ENCODE measurements at places on chromosomes 6 and 20. TPM values are rescaled to one million over a fixed set of nuclear protein-coding genes. Genes with fewer than 3 reads are reported as not detected.

The STX11 gene
- 372 TPM for polyA plus RNA-seq

The QKI gene
- 116 TPM for polyA plus RNA-seq

The TPBG gene
- polyA plus RNA-seq: 0.39 TPM

The DEF6 gene
- 91.1 TPM for polyA plus RNA-seq

The MPIG6B gene
- polyA plus RNA-seq: 0.68 TPM

GRCh38 chr20:13800728-13801134 is 15.9 kb downstream of the NDUFAF5 start:
- no peak for DNase-seq

DNA sequence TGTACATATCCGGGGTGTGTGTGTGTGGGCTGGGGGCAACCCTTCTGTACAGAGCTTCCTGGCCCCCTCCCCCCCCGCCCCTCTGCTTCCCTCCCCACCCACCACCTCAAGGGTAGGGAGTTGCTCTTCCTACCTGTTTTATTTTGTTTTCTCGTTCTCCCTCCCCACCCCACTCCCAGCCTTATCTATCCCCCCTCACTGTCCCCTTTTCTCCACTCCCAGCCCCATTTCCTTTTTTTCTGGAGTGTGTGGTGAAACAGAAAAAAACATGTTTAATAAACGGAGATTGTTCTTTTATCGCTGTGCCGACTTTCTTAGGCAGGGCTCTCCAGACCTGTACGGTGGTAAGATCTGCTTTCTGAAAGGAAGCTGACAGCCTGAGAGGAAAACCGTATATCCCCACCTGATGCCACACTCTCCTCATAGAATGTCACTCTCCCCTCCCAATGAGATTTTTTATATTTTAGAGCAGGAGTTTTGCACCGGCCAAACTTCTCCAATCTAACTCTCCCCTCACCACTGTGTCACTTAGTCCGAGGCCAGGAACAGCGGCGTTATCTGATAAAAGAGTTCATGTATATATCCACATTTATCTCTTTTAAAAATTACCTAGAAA is 875 bp upstream of the ZBTB9 start:
- DNase-seq: no peak

- DNase-seq: no peak
Measured at GRCh38 chr20:33621717-33622400, 40.3 kb upstream of the C20orf144 start.

DNA sequence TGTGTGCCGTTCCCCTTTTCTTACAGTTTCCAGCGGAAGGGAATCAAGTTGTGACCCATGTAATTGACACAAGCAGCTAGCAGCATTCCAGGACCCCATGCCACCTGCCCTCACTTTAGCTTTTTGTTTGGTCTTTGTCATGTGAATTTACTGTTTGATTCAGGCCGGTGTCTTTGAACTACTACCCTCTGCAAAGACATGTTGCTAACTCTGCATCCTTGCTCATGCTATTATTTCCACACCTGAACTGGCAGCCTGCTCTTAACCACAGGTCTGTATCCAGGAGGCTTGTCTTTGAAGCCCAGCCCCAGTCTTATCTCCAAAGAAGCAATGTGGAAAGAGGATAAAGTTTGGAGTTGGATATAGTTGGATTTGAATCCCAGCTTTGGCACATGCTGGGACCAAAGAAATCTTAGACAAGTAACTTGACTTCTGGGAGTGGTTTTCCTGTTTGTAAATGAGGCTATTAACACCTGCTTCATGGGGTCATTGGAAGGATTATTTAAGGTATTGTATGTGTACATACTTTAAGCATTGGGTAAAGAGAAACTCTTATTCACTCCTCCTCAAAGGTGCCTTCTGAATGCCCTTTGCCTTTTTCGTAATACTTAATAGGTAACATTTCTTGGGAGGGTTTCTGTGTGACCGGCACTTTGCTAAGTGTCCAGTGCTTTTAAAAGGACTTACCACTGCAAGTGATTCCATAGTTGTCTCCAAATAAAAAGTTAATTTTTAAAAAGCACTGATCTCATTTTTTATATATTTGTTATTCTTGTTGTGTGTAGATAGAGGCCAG is 52.4 kb downstream of the RALY start:
- DNase-seq: no peak

DNA sequence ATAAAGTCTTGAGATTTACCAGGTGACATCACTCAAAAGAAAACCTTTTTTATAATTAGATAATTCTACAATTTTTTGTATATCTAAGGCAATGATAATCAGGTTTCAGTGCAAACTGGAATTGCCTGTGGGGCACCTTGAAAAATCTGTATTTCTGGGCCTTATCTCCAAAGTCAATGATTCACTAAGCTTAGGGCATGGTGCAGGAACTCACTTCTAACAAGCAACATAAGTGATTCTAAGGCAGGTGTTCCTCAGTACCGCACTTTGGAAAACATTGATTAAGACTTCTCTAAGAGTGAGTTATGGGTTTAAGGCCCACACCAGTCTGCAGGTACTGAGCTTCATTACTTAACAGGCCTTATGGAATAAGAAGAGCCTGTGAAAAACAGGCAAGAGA is 115.3 kb downstream of the COL12A1 start:
- DNase-seq: no peak

- DNase-seq: no peak
Measured at GRCh38 chr6:43290905-43291355, 7.1 kb upstream of the SLC22A7 start.

- DNase-seq: no peak
Measured at GRCh38 chr6:147117011-147117410, 87.2 kb upstream of the STXBP5 start.

DNA sequence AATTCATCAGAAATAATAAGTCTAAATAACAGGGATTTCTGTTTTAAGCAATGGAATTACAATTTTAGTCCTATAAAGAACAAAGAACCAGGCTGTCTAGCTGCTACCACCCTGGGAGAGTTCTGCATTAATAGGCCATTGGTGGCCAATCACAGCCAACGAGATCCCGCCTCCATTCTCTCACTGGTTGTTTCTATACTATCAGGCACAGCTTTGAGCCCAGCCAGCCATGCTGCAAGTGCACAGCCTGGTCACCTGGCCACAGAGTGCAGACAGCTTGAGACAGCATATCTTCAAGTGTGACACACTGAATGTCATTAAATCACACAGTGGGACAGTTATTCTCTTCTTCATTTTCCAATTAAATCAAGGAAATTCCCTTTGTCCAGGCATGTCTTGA is 16.1 kb upstream of the RAB22A start:
- DNase-seq: no peak

- no peak for DNase-seq
Measured at GRCh38 chr20:13525225-13525940, 113.3 kb downstream of the TASP1 start.

DNA sequence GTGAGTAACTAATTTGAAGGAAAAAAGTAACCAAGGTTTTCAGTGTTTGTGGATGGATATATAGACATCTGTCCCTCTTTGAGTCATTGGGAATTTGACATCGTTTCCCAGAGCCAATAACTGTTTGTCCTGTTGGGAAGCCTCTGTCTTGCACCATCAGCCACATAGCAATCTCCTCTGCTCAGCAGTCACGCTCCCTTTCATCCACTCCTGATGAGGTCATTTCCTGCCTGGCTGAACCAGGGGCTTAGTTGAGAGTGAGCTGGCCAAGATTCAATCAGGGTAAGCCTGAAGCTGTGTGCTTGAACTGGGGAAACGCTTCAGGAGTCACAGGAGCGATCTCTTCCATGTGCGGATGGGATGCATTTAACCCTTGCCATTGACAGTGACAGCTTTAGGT is 121.5 kb upstream of the FOXQ1 start:
- no peak for DNase-seq

Data from CD14-positive monocyte (primary cell).